Dermis blood vessel endothelial cell (primary cell): ENCODE measurements at places on chromosomes 1 and 21. TPM values are rescaled to one million over a fixed set of nuclear protein-coding genes. Genes with fewer than 3 reads are reported as not detected.

Gene ITSN1
- 57.3 and 94.0 TPM in 2 replicates for total RNA-seq

Gene NEK2
- 7.1 and 48.8 TPM in 2 replicates for total RNA-seq

Gene GREM2
- not detected in 2 replicates for total RNA-seq

Gene ARHGAP30
- not detected in 2 replicates for total RNA-seq

Gene GPR161
- 18.4 and 19.6 TPM in 2 replicates for total RNA-seq

Gene ZYG11A
- 0.17 and 1.2 TPM in 2 replicates for total RNA-seq
